ENCODE measurements at places on chromosomes 7 and 10.

- no peak for DNase-seq
Observed at GRCh38 chr7:31413766-31414165, 73.2 kb upstream of the NEUROD6 start.

DNA sequence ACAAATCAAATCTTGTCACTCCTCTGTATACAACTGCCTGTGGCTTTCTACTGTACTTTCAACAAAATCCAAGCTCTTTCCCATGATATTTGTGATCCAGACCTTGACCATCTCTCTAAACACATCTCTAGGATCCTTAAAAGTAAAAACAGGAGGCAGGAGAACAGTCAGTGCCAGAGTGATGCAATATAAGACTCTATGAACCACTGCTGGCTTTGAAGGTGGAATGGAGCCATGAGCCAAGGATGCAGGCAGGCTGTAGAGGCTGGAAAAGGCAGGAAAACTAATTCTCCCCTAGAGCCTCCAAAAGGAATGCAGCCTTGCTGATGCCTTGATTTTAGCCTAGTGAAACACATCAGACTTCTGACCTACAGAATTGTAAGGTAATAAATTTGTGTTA is 45.5 kb upstream of the LRRN3 start:
- DNase-seq = no peak

- DNase-seq = no peak
Observed at GRCh38 chr7:71752171-71752935, 620.4 kb downstream of the GALNT17 start.

- no peak for DNase-seq
Observed at GRCh38 chr10:70354556-70354955, 27.9 kb downstream of the LRRC20 start.

Data from OCI-M1 (cell line).